ENCODE measurements at places on chromosomes 2 and 18. TPM values are rescaled to one million over a fixed set of nuclear protein-coding genes. Genes with fewer than 3 reads are reported as not detected.

The C1QL2 gene
- not detected for total RNA-seq

The FECH gene
- total RNA-seq: 34.7 TPM

The ALK gene
- not detected for total RNA-seq

The CWC22 gene
- total RNA-seq: 24.2 TPM

The REL gene
- 2.1 TPM for total RNA-seq

The CPLX4 gene
- not detected for total RNA-seq

The CFAP221 gene
- 0.37 TPM for total RNA-seq

The WDR35 gene
- total RNA-seq: 15.6 TPM

The SCN9A gene
- total RNA-seq: 0.40 TPM
